ENCODE measurements at places on chromosomes 2 and 18.

DNA sequence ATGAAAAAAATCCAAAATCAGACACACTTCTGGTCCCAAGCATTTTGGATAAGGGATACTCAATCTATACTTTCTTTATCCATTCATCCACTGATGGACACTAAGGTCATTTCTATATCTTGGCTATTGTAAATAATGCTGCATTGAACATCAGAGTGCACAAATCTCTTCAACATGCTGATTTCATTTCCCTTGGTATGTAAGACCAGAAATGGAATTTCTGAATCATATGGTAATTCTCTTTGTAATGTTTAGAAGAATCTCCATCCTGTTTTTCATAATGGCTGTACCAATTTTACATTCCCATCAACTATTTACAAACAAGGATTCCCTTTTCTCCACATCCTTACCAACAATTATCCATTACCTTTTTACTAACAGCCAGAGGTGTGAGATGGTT is 33.7 kb upstream of the MCM6 start:
- no peak for DNase-seq

DNA sequence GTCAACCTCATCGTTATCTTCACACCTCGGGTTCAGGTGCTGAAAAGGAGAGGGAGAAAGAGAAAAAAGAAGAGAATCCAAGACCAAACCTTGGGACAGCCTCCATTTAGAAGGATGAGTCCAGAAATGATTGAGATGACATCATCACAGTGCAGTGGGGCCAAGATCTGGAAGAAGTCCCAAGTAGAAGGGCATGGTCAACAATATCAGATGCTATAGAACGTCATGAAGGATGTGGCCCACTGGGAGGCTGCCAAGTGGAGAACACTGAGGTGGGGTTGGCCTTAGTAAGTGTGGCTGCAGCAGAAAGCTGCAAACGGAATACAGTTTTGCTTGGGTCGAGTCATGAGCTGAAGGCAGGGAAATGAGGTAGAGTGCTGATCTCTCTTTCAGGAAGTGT is 91.1 kb upstream of the FZD7 start:
- no peak for DNase-seq

GRCh38 chr2:142139384-142139783 is 8.6 kb upstream of the LRP1B start:
- no peak for DNase-seq

DNA sequence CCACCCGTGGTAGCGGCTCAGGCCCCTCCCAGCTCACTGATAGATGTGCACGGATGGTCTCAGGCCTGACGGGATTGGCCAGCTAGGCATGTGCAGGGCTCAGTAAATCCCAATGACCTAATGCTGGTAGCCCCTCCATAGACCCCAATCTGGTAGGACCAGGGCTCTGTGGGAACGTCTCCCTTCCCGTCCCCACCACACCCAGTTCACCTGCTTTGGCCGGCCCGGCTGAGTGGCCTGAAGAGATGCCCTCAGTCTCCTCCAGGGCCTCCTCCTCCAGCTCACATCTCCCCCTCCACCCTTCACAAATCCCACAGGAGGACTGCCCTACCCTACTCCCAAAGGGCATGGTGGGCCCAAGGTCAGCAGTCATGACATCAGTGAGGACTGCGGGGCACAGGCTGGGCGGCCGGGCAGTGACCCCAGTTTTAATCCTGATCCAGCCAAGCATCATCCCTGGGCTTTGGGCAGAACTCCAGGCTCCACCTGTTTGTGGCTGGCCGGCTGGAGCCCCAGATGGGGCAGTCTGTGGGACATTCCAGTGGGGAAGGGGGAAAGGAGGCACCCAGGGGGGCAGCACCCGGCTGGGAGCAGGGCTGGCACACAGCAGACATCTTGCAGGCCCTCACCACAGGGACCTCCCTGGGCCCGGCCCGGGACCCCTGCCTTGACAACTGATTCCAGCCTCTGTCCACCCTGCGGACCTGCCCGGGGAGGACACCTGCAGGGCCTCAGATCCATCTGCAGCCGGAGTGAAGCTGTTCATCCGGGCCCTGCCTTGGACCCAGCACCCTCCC is 2.3 kb downstream of the KIF1A start:
- DNase-seq: no peak

GRCh38 chr2:237326266-237327171 is 87.4 kb downstream of the COL6A3 start:
- no peak for DNase-seq

DNA sequence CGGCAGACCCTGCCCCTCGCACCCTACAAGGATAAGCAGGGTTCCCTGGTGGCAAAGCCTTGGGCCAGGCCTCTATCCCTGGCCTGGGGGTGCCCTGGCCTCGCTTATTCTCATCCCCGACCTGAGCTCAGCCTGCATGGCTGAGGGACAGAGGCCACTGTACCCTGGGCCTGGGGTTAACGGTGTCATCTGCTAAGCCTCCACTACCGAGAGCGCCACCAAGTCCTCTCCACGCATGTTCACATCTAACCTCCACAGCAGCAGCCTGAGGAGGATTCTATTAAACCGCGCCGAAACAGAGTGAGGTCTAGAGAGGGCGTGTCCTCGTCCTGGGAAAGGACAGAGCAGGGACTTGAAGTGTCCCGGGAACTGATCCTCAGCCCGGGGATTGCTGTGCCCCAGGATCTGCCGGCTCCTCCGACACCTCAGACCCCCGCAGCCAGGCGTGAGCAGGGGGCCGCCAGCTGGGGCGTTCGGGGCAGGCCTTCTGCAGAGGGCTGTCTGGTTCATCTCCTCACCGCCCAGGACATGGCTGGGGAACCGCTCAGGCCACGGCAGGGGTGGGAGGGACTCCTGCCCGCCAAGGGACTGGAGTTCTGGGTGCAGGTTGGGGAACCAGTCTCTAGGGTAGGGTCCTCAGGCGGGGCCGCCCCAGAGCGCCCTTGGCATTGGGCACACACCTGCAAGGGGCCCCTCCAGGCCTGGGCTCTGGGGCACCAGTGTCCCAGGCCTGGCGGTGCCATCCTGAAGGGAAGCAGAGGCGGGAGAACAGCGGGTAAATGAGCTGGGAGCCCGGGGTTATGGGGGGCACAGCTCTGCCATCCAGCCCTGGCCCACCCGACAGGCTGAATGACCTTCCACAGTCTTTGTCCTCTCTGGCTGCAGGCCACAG is 68.0 kb upstream of the SMAD7 start:
- no peak for DNase-seq

DNA sequence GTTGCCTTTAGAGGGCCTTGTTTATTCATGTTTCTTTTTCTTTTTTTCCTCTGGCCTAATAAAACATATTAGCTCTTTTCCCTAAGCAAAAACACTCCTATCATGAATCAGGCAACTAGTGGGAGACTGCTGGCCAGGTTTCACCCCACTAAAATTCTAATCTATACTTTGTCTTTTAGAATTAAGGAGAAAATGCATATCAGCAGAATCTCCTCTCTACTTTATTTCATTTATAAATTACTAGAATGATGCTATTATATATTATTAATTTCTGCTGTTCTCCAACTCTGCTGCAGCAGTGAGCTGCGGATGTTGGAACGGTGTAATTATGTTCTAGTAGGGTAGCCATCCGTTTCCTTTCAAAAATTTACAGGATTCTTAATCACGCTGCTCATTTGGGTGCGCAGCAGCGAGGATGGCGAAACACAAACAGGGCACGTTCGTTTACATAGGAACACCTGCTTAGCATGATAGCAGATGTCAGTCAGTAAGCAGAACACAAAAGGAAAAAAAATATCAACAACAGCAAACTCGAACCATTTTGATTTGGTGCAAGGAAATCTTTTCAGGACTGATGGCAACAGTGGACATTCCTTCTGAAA is 30.5 kb downstream of the ZEB2 start:
- no peak for DNase-seq

DNA sequence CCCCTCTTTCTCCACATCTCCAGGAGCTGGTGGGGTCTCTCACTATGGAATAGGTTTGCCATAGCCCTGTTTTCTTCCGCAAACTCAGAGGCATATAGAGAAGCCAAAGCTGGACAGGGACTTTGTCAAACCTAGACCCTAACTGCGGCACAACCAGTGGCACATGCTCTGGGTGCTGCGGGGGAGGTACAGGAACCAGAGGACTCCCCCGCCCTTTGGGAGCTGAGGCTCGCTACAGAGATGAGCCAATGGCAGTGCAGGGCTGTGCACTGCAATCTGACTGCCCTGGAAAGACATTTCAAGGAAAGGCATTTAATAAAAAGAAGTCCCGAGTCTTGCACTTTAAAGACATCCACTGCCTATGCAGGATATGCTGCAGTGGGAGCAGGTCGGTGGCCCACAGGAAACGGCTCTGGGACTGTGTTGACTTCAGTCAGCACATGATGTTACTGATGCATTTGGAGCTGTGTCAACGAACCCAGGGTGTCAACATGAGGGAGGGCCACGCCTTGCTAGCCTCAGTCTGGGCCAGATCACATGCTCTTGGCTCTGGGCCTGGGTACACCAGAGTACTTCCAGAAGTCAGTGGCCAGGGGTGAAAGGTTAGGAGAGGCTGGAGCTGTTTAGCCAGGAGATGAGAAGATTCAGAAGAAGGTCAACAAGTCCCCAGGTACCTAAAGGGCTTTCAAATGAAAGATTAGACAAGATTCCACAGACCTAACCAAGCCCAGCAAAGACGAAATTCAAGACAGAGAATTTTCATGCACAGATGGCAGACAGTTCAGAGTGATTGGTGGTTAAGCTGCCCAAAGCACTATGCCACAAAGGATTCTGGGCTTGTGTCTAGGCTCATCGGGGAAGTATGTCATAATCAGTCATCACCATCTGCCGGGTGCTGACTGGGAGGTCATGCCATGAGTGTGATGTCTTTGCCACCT is 8.2 kb downstream of the SLC35F6 start:
- DNase-seq: peak; percentile 32

- no peak for DNase-seq
These were observed 45.7 kb downstream of the C2orf42 start for GRCh38 chr2:70145144-70145490.

DNA sequence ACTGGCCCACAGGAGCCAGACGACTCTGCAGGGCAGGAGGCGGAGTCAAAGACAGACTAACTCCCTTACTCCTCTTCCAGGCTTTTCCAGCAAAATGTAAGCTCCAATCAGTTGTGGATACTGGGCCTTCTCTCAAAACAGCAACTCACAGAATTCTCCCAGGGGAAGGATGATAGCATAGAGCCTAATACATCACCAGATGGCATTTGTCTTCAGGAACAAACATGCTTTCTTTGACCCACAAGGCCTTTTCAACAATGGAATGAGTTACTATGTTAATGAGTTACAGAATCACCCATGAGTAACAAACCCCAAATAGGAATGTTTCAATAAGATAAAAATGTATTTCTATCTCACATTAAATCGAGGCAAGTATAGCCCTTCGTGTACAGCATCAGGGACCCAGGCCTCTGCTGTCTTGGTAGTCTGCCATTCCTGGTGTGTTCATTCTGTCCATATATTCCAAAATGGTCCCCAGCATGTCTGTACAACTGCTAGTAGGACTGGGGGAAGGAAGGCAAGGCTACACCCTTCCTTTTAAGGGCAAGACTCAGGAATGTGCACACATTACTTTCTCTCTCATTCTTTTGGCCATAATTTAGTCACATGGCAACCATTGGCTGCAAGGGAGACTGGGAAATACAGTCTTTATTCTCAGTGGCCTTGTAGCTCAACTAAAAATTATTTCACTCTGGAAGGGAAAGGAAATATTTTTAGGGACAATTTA is 76.4 kb downstream of the BOD1L2 start:
- DNase-seq: no peak

DNA sequence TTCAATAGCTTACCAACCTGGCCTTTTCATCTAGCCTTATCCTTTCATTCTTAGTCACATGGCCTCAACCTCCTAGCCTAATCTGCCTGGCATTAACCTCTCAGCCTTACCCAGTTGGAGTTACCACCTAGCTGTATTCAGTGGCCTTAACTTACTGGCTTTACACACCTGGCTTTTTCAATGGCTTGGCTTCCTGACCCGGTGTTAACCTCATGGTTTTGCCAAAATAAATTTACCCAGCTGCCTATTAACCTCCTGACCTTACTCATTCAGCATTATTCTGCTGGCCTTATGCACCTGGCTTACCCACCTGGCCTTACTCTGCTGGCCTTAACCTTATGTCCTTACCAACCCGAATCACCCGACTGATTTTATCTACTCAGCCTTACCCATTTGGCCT is 135.5 kb upstream of the ZSWIM2 start:
- no peak for DNase-seq

DNA sequence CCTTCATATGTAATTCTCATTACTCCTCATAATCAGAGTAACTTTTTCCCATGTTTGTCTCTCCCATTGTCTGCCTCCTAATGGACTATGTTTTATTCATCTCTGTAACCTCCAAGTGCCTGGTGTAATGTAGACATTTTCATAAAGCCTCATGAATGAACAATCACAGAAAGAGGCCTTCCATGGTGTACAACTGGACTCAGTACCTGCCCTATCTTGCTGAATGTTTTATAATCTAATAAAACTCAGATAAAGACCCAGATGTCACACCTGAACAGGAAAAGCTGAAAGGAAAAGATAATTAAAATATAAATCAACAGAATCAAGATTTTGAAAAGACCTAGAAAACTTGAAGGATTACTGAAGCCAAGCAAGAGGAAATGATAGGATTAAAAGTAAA is 36.7 kb downstream of the RAB1A start:
- DNase-seq: no peak

DNA sequence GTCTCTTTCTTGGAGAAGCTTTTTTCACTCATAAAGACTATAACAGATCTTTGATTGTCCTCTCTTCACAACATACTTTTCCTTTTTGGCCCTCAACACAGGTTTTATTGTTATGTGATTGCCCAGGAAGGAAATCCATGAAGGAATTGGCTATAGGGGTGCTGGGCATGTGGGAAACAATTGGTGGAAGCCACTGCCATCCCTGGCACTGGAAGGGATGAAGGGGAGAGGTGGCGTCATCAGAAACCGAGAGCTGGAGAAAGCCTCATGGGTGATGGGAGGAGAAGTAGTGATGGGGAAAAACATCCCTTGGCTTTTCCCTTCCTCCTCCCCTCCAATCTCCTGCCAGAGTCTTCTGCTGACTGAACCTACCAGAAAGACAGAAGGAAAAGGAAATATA is 106.2 kb downstream of the SPOPL start:
- no peak for DNase-seq

- no peak for DNase-seq
These were observed 75.6 kb upstream of the OTX1 start for GRCh38 chr2:62974999-62975398.

- DNase-seq: no peak
These were observed 5.5 kb upstream of the TUBB6 start for GRCh38 chr18:12302391-12303147.

DNA sequence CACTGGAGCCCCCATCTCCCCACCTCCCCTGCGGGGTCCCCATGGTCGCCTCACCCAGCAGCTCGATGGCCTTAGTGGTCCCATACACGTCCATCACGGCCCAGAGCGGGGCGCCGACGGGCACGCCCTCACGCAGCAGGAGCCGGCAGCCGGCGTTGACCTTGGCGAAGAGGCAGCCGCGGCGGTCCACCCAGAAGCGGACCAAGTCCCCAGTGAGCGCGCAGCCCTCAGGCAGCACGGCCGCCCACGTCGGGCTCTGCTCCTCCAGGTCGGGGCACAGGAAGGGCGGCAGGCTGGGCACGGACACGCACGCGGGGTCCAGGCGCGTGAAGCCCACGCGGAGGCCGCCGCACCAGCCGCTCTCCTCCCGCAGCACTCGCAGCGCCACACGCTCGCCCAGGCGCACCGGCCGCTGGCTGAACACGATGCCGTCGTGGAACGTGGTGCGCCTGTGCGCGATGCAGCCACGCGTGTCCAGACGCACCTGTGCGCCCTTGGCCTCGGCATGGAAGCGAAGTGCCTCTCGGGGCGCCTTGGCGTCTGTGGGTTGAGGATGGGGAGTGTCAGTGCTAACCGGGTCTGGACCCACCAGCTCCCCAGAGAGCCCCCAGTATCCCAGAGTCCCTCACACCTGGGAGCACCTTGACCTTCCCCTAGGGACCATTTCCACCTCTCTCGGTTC is 4.6 kb downstream of the NEURL3 start:
- no peak for DNase-seq

All from CD4-positive, alpha-beta T cell (primary cell).